ENCODE measurements at places on chromosomes 2 and 18. TPM values are rescaled to one million over a fixed set of nuclear protein-coding genes. Genes with fewer than 3 reads are reported as not detected.

DNA sequence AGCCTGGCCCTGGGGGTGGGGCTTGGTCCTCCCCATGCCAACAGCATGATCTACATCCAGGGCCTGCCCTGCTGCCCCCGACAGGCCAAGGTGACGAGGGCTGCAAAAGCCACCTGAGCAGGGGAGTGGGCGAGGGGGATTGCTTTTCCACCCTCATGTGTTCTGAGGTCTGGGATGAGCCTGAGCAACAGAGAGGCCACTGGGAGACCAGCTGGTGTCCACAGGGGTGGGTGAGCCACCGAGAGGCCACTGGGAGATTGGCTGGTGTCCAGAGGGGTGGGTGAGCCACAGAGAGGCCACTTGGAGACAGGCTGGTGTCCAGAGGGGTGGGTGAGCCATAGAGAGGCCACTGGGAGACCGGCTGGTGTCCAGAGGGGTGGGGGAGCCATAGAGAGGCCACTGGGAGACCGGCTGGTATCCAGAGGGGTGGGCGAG, 147.4 kb upstream of the GPC1 start:
- no peak for DNase-seq

LCT gene
- 0.02 TPM for total RNA-seq

- DNase-seq, result no peak
Observed at GRCh38 chr18:76401498-76401897, 93.5 kb downstream of the ZNF516 start.

GRCh38 chr2:8438476-8438875, 243.4 kb upstream of the ID2 start:
- no peak for DNase-seq

SCN2A gene
- not detected for total RNA-seq

GRCh38 chr18:6211174-6211504, 203.6 kb downstream of the L3MBTL4 start:
- DNase-seq, result no peak

GRCh38 chr2:143476336-143477087, 347.3 kb downstream of the ARHGAP15 start:
- DNase-seq, result no peak

GRCh38 chr18:74063023-74063422, 84.6 kb downstream of the FBXO15 start:
- DNase-seq, result no peak

DNA sequence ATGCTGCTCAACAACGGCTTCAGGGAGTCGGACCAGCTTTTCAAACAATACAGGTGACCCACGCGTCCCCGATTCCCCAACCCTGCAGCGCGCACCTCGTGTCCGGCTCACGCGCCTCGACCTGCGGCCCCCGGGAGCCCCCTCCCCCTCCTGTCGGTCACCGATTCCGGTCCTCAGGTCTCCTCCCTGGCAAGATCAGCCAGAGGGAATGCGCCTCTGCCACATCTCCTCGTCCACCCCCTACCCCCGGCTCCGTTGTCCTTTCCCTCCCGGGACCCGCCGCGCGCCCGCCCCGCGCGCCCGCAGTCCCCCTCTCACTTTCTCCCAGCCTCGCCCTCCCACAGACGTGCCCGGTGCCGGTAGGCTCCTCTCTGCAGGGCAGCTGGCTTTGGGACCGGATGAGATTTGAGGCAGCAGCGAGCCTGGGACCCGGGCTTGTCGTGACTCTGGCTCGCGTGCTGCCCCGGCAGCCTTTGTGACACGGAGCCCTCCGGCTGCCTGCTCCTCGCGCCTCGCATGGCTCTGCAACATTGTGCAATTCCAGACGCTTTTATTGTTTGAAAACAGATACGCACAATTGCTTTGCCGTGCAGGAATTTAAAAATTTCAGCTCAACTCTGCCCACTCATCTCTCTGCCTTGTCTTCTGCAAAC, 558 bp downstream of the TTC39C start:
- DNase-seq, result no peak

DNA sequence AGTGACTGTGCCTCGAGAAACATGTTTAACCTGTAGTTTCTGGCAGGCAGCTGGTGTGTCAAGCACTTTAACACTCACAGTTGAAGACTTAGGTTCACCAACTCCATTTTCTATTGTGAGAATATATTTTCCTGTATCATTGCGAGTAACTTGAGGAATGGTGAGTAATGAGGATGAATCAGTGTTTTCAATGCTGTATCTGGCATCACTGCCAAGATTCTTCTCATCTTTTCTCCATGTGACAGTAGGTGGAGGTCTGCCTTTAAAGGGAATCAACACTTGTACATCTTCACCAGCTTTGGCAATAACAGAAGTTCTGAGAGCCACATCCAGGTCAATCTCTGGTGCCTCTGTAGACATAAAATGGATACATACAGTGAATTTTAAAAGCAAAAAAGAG, 72.8 kb downstream of the PLEKHA3 start:
- no peak for DNase-seq

DNA sequence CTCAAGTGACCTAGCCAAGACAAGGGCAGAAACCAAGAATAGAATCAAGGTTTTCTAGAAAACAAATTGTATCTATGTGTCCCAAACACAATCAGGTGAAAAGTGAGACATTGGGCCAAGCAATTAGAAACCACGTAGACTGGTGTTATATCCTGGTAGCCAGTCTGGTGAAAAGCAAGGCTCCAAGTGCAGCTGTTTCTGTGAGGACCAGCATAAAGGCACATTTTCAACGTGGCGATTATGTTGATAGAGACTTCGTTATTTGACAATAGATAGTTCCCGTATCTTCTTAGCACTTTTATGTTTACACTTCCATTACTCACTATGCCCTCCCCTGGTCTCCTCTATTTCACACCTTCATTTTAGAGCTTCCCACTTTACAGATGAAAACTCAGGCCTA, 103.2 kb upstream of the ZFP36L2 start:
- DNase-seq, result no peak

SPP2 gene
- not detected for total RNA-seq

GRCh38 chr2:72185206-72185605, 37.5 kb upstream of the CYP26B1 start:
- DNase-seq, result no peak

DNA sequence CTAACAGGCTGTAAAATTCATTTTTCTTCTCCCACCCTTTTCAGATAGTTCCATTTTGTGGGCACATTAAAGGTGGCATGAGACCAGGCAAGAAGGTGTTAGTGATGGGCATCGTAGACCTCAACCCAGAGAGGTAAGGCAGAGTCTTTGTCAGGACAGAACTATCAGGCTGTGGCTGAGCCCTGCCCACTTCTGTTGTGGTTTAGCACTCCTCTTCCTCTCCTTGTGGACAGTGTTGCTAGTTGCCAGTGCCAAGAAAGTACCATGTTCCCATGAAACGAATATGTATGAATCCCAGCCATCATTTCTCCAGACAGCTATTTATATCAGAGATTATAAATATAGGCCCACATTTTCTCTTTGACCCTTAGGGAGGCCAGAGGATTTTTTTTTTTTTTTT, 1.6 kb downstream of the LGALSL start:
- no peak for DNase-seq

DNA sequence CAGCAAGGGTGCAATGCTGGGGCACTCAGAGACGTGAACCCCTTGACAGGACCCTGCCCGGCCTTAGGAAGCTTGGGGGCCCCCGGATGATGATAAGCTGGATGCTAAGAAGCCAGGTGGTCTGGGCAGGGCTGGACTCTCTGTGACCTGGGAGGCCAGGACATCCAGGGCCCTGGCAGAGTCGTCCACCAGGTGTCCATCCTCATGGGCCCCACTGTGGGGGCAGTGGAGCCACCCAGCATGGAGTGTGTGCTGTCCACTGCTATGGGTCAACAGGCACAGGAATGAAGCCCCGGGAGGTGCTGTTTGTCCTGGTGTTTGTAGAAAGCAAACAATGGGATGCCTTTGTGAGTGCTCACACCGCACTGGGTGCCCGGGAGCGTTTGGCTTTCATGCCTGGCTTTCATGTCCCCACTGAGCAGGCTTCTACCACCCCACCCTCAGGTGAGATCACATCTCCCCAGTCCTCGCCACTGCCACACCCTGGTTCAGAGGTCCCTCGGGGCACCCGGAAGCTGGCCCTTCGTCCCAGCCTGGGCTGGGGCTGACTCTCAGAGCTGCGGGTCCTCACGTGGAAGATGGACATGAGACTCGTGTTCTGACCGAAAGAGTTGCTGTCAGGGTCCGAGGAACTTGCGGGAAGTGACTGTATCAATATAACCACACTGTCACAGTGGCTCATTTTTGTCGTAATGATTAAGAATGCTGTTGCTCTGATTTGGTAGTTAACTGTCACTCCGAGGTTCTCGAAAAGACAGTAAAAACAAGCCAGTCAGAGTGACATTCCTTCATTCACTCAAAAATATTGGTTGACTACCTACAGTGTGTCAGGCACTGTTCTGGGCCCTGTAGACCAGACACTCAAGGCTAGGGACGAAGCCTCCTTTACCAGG, 53.3 kb downstream of the INHBB start:
- DNase-seq, result no peak

DNA sequence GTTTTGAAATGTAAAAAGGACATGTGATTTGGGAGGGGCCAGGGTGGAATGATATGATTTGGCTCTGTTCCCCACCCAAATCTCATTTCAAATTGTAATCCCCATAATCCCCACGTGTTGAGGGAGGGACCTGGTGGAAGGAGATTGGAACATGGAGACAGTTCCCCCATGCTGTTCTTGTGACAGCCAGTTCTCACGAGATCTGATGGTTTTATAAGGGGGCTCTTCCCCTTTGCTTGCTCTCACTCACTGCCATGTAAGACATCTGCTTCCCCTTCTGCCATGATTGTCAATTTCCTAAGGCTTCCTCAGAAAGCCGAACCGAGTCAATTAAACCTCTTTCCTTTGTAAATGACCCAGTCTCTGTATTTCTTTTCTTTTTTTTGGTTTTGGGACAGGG, 39.2 kb downstream of the FECH start:
- no peak for DNase-seq

DNA sequence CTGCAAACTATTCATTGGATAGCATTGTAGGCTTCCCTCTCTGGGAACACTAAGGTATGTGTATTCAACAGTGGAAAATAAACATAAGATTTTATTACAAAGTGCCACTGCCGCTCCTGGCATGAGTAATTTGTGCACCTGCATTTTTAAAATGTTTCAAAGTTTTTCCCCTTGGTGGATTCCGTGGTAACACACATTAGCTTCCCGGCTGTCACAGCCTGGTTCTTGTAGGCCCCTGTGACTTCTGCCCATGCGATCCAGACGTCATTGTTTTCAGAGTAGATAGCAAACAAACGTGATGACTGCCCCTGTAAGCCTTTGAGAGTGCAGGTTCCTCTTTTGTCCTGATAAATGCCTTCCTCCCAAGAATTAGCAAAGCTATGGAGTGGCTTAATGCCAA, 421.0 kb downstream of the ZNF521 start:
- DNase-seq, result no peak

DNA sequence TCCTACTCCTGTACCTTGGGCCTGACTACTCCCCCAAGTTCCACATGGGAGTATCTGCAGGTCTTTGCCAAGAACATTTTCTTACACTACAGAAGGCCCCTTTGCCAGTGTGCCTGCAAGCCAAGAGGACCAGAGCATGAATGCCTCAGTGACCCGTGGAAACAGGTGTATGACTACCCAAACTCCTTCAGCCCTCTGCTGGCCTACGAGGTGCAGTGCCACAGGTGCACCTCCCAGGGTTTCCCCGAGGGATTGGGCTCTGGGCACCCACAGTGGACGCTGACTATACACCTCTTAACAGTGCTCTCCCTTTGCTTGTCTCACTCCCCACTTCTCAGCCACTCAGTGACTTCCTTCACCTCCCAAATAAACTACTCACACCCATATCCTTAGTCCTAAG, 91.4 kb downstream of the COL6A3 start:
- DNase-seq, result no peak

DNAJC10 gene
- total RNA-seq, result 168 TPM

- DNase-seq, result no peak
Observed at GRCh38 chr2:9243357-9243756, 36.7 kb downstream of the ASAP2 start.

DNA sequence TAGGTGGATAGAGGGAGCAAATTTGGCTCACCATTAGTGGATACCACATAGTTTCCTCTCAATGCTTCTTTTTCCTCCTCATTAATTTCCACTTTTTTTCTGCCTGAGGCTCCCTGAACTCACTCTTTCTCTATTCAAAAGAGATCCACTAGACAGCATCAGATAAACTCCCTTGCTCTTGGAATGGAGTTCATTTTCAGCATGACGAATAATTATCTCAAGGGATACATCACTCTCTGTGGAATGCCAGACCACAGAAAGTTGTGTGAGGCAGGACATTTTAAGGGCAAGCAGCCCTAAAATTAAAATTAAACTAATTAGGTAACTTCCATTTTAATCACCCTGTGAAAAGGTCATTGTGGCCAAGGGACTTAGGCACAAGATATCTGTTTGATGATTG, 1920.1 kb upstream of the CELF4 start:
- no peak for DNase-seq

LIPG gene
- total RNA-seq, result 1.9 TPM

CYP27C1 gene
- total RNA-seq, result not detected

GRCh38 chr2:75646583-75647425, at the start of gene MRPL19:
Gene MRPL19 (plus strand): TSS chr2:75646783. CDS start chr2:75646808, 25 bp downstream.
- peak; percentile 89 for DNase-seq

RALBP1 gene
- 35.8 TPM for total RNA-seq

MRO gene
- total RNA-seq, result not detected

- DNase-seq, result no peak
Observed at GRCh38 chr2:77458216-77458615, 64.0 kb downstream of the LRRTM4 start.

C18orf54 gene
- total RNA-seq, result 4.8 TPM

DNA sequence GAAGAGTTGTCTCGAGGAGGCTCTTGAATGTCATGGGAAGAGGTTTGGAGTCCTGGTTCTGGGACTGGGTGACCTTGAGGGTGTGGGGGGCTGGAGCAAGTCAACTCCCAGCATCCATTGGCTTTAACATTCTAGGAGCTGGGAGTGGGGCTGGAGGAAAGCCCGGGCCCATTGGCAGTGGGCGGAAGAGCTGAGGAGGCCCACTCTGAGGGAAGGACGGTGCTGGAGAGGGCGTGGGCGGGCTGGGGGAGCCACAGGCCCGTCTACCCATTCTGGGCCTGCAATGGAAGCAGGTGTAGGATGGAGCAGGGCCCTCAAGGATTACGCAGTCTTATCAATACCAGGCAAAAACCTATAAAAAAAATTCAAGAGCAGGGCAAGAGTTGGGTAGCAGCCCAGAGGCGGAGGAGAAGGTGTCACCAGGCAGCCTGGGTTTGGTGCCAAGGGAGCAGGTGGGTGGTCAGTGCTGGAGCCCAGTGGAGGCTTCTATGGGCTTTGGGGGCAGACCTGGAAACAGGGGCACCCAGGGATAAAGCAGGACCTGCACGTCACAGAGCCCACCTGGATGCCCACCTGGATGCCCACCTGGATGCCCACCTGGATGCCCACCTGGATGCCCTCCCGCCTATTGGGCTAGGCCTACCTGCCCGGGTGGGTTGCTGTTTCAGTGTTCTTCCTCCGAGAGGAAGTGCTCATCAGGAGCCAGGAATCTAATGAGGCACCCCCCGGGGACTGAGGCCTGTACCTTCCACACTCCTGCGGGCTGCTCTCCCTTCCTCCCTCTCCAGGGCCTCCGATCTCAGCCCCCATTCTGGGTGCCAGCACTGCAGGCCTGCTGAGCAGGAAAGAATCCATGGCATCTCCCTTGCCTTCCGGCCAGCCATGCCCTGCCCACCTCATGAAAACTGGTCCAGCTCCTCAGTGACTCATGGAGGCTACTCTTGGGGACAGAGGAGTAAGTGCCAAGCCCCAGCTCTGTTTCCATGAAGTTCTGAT, 71.3 kb downstream of the CTIF start:
- DNase-seq, result no peak

GRCh38 chr2:82316586-82316985, 2012.0 kb upstream of the LRRTM1 start:
- no peak for DNase-seq

- DNase-seq, result no peak
Observed at GRCh38 chr2:236040600-236041328, 127.4 kb downstream of the GBX2 start.

DQX1 gene
- total RNA-seq, result not detected

PPP4R1 gene
- 30.6 TPM for total RNA-seq

All from NCI-H460 (cell line).